ENCODE measurements at places on chromosomes 5 and 9. TPM values are rescaled to one million over a fixed set of nuclear protein-coding genes. Genes with fewer than 3 reads are reported as not detected.

The PLAC8L1 gene
- total RNA-seq = 0.52 TPM

The SCGB3A2 gene
- total RNA-seq = not detected

The CATSPER3 gene
- total RNA-seq = 0.10 TPM

The HMMR gene
- total RNA-seq = 12.8 TPM

The SLC46A2 gene
- not detected for total RNA-seq
